ENCODE measurements at places on chromosomes 5 and 9. TPM values are rescaled to one million over a fixed set of nuclear protein-coding genes. Genes with fewer than 3 reads are reported as not detected.
A peak's percentile ranks its signal among the peaks of the same experiment; 100 is the strongest.

GRCh38 chr9:1154739-1155138 is 104.6 kb downstream of the DMRT2 start:
- H3K4me1 ChIP-seq, result no peaks in the 10 kb centered on the region
- H3K36me3 ChIP-seq, result no peaks in the 10 kb centered on the region
- DNase-seq, result no peak
- H3K27me3 ChIP-seq, result no peaks in the 10 kb centered on the region
- no peak overlapping the region for H3K27ac ChIP-seq
- H3K4me3 ChIP-seq, result no peak overlapping the region

DNA sequence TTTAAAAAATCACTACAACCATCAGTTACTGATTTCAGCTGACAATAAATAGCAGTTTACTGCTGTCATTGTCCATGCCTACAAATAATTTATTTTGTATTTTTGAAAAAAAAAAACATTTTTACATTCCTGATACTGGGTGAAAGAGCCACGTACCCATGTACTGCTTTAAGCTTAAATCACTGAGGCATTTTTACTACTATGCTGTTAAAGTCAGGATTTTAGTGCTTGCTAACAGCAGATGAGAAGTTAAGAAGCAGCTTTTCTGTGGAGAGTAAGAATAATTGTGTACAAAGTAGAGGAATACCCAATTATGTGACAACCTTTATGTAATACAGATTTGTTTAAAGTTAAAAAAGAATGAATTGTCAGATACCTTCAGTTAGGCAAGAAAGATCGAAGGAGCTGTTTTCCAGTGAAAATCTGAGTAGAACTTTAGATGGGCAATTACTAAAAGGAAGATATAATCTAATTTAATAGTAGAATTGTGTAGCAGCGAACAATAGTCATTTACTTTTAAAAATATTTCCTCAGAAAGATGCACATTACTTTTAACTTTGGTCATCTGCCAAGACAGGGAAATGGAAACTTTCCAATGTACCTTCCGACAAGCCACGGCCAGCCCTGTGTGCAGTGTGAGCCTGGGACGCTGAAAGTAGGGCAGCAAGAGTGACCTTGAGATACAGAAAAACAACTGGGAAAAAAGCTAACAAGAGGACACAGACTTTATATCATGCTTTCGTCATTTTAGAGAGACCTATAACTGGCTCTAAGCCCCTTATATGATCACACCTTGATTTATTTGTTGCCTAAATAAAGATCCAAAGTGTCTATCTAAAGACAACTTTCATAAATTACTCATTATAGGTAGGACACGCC is 39.9 kb downstream of the RHOBTB3 start:
- H3K27ac ChIP-seq, result no peak overlapping the region
- peaks cover 25% of the 10 kb centered on the region for H3K4me1 ChIP-seq
- H3K4me3 ChIP-seq, result no peak overlapping the region
- no peaks in the 10 kb centered on the region for H3K27me3 ChIP-seq
- DNase-seq, result no peak
- H3K36me3 ChIP-seq, result no peaks in the 10 kb centered on the region

Gene PCDHB9
- total RNA-seq, result not detected

Gene GFPT2
- 6.8 TPM for total RNA-seq

DNA sequence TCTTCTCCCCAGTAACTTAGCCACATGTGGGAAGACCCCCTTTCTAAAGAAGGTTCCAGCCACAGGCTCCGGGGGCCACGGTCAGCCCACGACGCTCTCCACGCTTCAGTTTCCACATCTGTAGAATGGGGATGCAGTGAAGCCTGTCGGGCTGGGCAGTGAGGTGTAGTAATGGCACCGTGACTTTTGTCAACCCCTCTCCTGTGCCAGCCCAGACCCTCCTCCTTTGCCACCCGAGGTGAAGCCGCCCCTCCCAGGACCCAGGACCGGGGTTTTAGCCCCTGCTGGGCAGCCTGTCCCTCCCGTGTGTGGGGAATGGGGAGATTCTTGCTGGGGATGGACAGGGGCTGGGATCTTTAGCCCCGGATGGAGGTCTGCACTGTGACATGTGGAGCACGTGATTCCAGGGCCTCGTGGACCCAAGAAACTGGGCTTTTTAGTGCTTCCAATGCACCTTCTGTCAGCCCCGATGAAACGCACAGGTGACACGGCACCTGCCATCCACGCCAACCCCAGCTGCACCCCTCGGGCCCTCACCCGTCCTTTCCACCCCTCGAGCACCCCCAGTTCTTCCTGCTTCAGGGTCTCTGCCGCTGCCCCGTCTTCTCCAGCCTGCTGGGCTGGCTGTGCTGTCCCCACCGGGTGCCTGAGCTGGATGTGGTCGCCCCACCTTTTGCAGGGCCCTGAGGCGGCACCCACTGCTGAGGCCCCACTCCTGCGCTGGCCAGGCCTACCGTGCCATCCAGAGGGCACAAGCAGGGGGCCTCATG is 13.4 kb upstream of the RNU6ATAC start:
- H3K27ac ChIP-seq, result no peak overlapping the region
- DNase-seq, result peak; percentile 56
- no peaks in the 10 kb centered on the region for H3K27me3 ChIP-seq

DNA sequence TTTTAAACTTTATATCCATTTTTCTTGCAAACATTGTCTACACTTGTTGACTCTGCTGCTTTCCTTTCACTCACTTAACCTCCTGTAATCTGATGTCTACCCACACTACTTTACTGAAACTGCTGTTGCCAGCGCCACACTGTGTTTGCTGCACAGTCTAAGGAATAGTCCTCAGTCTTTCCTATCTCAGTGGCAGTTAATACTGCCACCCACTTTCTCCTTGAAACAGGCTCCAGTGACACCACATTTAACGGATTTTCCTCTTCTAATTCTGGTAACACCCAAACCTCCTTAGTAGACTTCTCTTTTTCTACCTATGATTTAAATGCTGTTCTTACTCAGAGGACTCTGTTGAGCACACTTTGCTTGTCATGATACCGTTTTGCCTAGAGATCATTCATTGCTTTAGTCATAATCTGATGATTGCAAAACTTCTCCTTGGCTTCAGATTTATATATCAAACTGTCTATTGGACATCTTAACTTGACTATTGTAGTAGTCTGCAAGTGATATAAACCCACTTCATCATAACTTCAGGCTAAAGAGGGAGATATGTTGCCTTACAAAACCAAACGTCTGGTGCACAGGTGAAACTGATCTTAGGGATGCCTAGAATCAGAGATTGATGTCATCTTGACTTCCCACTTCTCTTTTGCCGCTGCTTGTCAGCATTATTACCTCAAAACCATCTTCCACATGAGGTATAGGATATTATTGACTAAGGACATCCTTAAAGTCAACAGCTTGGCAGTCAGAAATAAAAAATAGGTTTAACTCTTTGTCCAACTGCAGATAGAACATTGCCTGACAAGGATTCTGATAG is 94.1 kb downstream of the CDC42SE2 start:
- H3K27ac ChIP-seq, result no peak overlapping the region
- no peak overlapping the region for H3K4me3 ChIP-seq
- peaks cover 12% of the 10 kb centered on the region for H3K36me3 ChIP-seq
- peaks cover 2% of the 10 kb centered on the region for H3K4me1 ChIP-seq
- DNase-seq, result no peak

DNA sequence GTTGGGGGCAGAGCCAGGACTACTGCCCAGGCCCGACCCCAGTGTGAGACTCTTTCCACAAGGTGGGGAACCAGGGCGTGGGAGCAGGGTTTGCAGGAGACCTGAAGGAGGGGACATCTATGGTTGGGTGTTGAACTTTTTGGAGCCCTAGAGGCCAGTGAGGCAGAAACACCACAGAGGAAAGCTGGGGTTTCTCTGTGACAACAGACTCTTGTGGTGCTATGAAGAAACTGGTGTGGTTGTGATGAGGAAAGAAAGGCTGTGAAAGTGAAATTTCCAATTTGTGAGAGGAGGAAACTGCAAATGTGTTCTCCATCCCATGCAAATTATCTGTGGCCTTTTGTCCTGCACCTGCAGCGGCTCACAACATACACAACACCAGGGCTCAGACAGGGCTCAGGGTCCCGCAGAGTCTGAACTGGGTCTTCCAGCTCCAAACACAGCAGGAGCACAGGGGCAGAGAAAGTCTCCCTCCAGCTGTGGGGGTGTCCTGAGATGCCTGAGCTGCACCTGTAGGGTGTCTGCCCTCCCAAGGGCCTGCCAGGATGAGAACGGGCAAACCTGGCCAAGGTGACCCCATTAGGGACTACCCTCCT is 51.4 kb upstream of the GRHPR start:
- no peaks in the 10 kb centered on the region for H3K36me3 ChIP-seq
- no peak overlapping the region for H3K27ac ChIP-seq
- DNase-seq, result no peak
- H3K4me1 ChIP-seq, result no peaks in the 10 kb centered on the region
- H3K27me3 ChIP-seq, result no peaks in the 10 kb centered on the region

Gene PAPPA
- total RNA-seq, result 0.64 TPM

GRCh38 chr5:58335518-58335917 is 124.4 kb downstream of the PLK2 start:
- H3K4me1 ChIP-seq, result no peaks in the 10 kb centered on the region
- H3K27me3 ChIP-seq, result no peaks in the 10 kb centered on the region
- no peak overlapping the region for H3K4me3 ChIP-seq
- no peak for DNase-seq
- no peak overlapping the region for H3K27ac ChIP-seq
- H3K36me3 ChIP-seq, result no peaks in the 10 kb centered on the region

- H3K4me1 ChIP-seq, result no peaks in the 10 kb centered on the region
- no peak overlapping the region for H3K4me3 ChIP-seq
- H3K27ac ChIP-seq, result no peak overlapping the region
- H3K36me3 ChIP-seq, result no peaks in the 10 kb centered on the region
Measured at GRCh38 chr9:69984831-69985230, 58.8 kb upstream of the MAMDC2 start.

All from psoas muscle (tissue), 8 donors.